A549 treated with GW870086 at 1 μM for 4 hours (cell line): ENCODE measurements at places on chromosomes 1 and 21. TPM values are rescaled to one million over a fixed set of nuclear protein-coding genes. Genes with fewer than 3 reads are reported as not detected.

The ADORA3 gene
- total RNA-seq, result not detected in 5 replicates

The PRKAB2 gene
- 9.3 to 11.9 TPM (median 10.8 TPM) in 5 replicates for total RNA-seq

The S100A2 gene
- 18.8 to 40.7 TPM (median 32.4 TPM) in 5 replicates for total RNA-seq

The DUSP12 gene
- 42.4 to 53.3 TPM (median 48.3 TPM) in 5 replicates for total RNA-seq

The HMCN1 gene
- total RNA-seq, result 0.01 to 0.43 TPM (median 0.04 TPM) in 4 of 5 replicates, not detected in the other

The LYPD8 gene
- 0.10 to 0.12 TPM (median 0.12 TPM) in 4 of 5 replicates, not detected in the other for total RNA-seq

The LRRC38 gene
- 0.06 TPM in 1 of 5 replicates, not detected in the others for total RNA-seq

The AMY2A gene
- total RNA-seq, result not detected in 5 replicates

The DNAJC6 gene
- 4.8 to 8.0 TPM (median 7.7 TPM) in 5 replicates for total RNA-seq

The DNM3 gene
- 0.27 to 0.80 TPM (median 0.62 TPM) in 5 replicates for total RNA-seq

The MAP10 gene
- 0.47 to 1.2 TPM (median 0.99 TPM) in 5 replicates for total RNA-seq

The LAD1 gene
- total RNA-seq, result 0.61 to 1.1 TPM (median 0.80 TPM) in 5 replicates

The MTOR gene
- 12.0 to 14.4 TPM (median 13.7 TPM) in 5 replicates for total RNA-seq

The ANGEL2 gene
- 14.6 to 18.9 TPM (median 16.9 TPM) in 5 replicates for total RNA-seq

The C1QTNF12 gene
- total RNA-seq, result 0.98 to 1.7 TPM (median 1.6 TPM) in 5 replicates

The ZNF683 gene
- total RNA-seq, result not detected in 5 replicates

The AMY1C gene
- not detected in 5 replicates for total RNA-seq

The NOTCH2 gene
- 18.6 to 31.8 TPM (median 29.0 TPM) in 5 replicates for total RNA-seq

The CD1B gene
- not detected in 5 replicates for total RNA-seq

The DISP3 gene
- 0.13 to 0.41 TPM (median 0.20 TPM) in 5 replicates for total RNA-seq

The SLAMF9 gene
- 0.25 to 1.3 TPM (median 0.82 TPM) in 5 replicates for total RNA-seq

The PRAMEF13 gene
- total RNA-seq, result not detected in 5 replicates

The CCDC185 gene
- 0.06 to 0.14 TPM (median 0.08 TPM) in 3 of 5 replicates, not detected in the others for total RNA-seq

The CASP9 gene
- 4.8 to 6.7 TPM (median 5.8 TPM) in 5 replicates for total RNA-seq

The LRRIQ3 gene
- 0.56 to 1.5 TPM (median 0.78 TPM) in 5 replicates for total RNA-seq

The TUFT1 gene
- total RNA-seq, result 9.7 to 11.6 TPM (median 10.3 TPM) in 5 replicates

The CD5L gene
- total RNA-seq, result not detected in 5 replicates

The BLACAT1 gene
- total RNA-seq, result 0.03 to 0.07 TPM in 2 of 5 replicates, not detected in the others

The RUNX3 gene
- 4.4 to 6.8 TPM (median 5.3 TPM) in 5 replicates for total RNA-seq

The SLC37A1 gene
- total RNA-seq, result 2.7 to 5.0 TPM (median 3.1 TPM) in 5 replicates

The CYB561D1 gene
- total RNA-seq, result 4.0 to 5.1 TPM (median 4.4 TPM) in 5 replicates

The SLC41A1 gene
- total RNA-seq, result 17.6 to 23.4 TPM (median 22.3 TPM) in 5 replicates

The NBPF4 gene
- 0.05 to 0.14 TPM (median 0.14 TPM) in 3 of 5 replicates, not detected in the others for total RNA-seq

The ORC1 gene
- 16.6 to 18.8 TPM (median 17.9 TPM) in 5 replicates for total RNA-seq

The FBLIM1 gene
- 20.9 to 32.7 TPM (median 29.1 TPM) in 5 replicates for total RNA-seq

The CYP4Z1 gene
- total RNA-seq, result not detected in 5 replicates

The SLFNL1 gene
- 0.07 TPM in 1 of 5 replicates, not detected in the others for total RNA-seq

The CELA2B gene
- total RNA-seq, result 0.22 TPM in 1 of 5 replicates, not detected in the others

The CGN gene
- 2.6 to 3.3 TPM (median 2.9 TPM) in 5 replicates for total RNA-seq

The KCNQ4 gene
- total RNA-seq, result 0.21 to 0.43 TPM (median 0.29 TPM) in 5 replicates

The ETV3L gene
- total RNA-seq, result not detected in 5 replicates

The CFHR2 gene
- not detected in 5 replicates for total RNA-seq

The CFHR4 gene
- not detected in 5 replicates for total RNA-seq

The KRTAP21-1 gene
- total RNA-seq, result not detected in 5 replicates

The DUSP23 gene
- 64.1 to 78.3 TPM (median 75.1 TPM) in 5 replicates for total RNA-seq

The CHI3L1 gene
- not detected in 5 replicates for total RNA-seq

The CFAP141 gene
- not detected in 5 replicates for total RNA-seq
